ENCODE measurements at places on chromosomes 3 and 15.

DNA sequence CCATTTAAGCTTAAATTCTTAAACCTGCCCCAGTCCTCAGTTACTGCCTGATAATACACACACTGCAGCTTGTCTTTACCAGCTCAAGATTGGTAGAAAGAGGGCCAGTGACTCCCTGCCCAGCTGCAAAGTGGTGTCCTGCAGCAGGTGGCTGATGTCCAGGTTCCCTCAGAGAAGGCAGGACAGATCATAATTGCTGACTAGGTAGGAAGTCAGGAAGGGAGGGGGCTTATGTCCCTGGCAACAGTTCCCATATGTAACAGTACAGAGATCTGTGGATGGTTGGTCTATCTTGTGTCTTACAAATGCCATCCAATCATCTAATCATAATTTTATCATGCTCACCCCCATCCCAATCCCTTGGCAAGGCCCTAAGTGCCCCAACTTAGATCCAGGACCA lies 492.1 kb upstream of the PPP2R3A start:
- no peak for DNase-seq

GRCh38 chr15:88621789-88622604 lies 857 bp downstream of the AEN start:
- no peak for DNase-seq

- DNase-seq = no peak
These were observed 4.6 kb upstream of the ALCAM start for GRCh38 chr3:105362021-105362665.

GRCh38 chr15:30999729-31000128 lies 8.3 kb upstream of the MTMR10 start:
- no peak for DNase-seq

DNA sequence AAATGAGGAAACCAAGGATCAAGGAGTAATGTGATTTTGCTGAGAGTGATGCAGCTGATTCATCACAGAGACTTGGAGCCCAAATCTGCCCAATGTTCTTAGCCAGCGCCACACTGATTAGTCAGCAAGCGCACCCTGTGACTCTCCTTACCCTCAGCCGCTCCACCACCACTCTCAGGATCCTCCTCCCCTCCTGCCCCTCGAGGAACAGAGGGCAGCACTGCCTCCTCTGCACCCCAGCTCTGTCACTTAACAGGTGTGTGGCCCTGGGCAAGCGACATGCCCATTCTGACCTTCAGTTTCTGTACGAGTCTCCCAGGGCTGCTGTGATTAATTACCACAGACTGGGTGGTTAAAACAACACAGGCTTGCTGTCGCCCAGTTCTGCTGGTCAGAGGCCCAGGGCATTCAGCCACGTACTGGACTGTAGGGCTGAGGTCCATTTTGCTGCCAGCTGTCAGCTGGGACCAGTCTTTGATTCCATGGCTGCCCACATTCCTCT lies 36.1 kb upstream of the HRH1 start:
- DNase-seq = no peak

GRCh38 chr15:26295336-26296085 lies 432.4 kb upstream of the ATP10A start:
- DNase-seq = no peak

DNA sequence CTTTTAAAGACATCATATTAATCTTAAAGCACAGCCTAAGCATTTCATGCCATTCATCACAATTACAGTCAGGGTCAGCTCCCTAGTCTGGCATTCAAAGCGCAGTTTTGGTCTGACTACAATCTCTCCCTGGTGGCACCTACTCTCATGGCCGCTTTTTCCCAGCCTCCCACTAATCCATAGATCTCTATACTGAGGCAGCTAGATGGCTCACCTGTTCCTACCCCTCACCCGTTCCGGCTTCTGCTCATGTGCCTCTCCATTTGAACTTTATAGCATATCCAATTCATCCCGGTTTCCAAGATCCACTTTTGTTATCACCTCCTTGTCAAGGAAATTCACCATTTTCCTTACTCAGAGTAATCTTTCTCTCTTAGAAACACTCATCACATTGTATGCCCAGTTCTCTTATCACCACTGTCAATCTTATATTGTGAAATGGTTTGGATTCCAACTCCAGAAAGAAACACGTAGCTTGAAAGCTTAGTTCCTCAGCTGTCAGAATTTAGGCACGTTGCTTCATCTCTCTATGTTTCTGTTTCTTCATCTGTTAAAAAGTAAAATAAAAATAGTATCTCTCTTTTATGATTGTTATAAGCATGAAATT lies 220.0 kb upstream of the UBE2E2 start:
- DNase-seq = no peak

GRCh38 chr15:90882781-90883525 lies 1.4 kb upstream of the FES start:
- no peak for DNase-seq

DNA sequence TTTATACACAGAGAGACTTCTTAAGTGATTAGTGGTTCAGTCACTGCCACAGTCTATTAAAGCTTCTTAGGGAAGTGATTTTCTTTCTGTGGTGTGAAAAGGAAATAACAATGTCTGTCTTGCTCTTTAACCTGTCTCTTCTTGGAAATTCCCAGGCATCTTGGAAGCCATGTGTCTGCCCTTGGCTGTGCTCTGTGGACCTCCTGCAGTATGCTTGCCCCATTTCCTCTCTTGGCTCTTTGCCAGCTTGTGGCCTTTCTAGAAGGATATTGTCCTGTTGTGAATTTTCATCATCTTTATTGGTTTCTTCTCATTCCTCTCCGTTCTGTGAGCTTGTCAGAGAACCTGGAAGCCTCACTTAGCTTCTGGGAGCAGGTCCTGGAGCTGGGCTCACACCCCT lies 338.4 kb upstream of the C2CD4B start:
- DNase-seq = no peak

GRCh38 chr3:158709666-158710083 lies 22.6 kb downstream of the RARRES1 start:
- no peak for DNase-seq

GRCh38 chr3:127710155-127710941 lies 37.6 kb downstream of the ABTB1 start:
- no peak for DNase-seq

DNA sequence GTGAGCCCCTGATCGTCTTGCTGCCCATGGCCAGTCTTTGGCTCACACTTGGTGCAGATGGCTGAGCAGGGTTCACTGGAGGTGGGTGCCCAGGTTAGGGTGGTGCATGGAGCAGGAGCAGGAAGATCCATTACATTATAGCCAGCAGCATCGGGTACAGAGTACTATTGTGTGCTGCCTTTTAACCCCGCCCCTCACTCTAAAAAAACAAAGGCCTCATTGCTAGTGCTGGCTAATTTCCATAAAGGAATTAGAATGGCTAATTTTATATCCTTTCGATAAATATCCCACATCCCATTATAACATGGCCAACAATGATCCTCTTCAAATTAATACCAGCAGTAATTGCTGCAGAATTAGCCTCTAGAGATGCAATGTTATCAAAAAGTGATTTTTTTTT lies 45.8 kb upstream of the PPP4R2 start:
- DNase-seq = no peak

DNA sequence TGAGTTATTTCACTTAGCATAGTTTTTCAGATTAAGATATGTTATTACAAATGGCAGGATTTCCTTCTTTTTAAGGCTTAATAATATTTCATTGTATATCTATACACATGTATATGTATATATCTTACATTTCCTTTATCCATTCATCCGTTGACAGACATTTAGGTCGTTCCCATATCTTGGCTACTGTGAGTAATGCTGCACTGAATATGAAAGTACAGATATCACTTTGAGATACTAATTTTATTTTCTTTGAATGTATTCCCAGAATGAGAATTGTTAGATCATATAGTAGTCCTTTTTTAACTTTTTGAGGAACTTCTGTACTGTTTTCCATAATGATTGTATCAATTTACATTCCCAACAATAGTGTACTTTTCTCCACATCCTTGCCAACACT lies 270.4 kb downstream of the NAALADL2 start:
- DNase-seq = no peak

GRCh38 chr3:183809270-183809669 lies 16.1 kb downstream of the MAP6D1 start:
- no peak for DNase-seq

DNA sequence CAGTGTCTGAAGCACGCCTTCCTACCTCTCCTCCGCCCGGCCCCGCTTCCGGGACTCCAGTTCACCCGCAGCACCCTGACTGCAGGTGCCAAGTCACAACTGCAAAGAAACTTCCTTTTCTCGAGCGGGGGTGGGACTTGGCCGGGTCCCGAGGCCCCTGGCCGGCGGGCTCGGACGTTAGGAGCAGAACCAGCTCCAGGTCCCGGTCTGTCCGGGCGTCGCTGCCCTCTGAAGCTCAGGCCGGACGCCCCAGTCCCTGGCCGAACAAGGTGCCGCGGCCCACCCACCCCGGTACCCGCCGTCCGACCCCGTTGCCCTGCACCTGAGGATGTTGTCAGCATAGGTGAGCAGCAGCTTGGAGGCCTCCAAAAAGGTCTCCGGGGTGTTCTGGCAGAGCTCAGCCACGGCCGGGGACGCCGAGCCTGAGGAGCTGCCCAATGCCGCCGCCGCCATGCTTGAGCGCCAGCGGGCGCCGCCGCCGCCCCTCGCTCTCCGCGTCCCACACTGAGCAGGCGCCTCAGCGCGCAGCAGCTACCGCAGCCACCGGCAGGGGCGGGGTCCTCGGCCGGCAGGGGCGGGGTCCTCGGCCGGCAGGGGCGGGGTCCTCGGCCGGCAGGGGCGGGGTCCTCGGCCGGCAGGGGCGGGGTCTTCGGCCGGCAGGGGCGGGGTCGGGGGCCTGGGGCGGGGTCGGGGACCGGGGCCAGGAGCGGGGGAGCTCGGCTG lies at the start of gene NGLY1:
Gene NGLY1, minus strand, starts transcription at position 506 of the 723 bp plus-strand sequence. Its CDS starts 53 bp downstream, at position 453.
- DNase-seq = peak; percentile 52

- no peak for DNase-seq
These were observed 11.9 kb downstream of the CERS3 start for GRCh38 chr15:100516643-100517512.

- no peak for DNase-seq
These were observed 6.1 kb downstream of the SCAP start for GRCh38 chr3:47469616-47470015.

- no peak for DNase-seq
These were observed 51.2 kb upstream of the SAMMSON start for GRCh38 chr3:69948246-69948862.

GRCh38 chr15:35618260-35619188 lies 72.6 kb upstream of the DPH6 start:
- no peak for DNase-seq

- DNase-seq = no peak
These were observed 184.8 kb upstream of the P2RY1 start for GRCh38 chr3:152650177-152650576.

DNA sequence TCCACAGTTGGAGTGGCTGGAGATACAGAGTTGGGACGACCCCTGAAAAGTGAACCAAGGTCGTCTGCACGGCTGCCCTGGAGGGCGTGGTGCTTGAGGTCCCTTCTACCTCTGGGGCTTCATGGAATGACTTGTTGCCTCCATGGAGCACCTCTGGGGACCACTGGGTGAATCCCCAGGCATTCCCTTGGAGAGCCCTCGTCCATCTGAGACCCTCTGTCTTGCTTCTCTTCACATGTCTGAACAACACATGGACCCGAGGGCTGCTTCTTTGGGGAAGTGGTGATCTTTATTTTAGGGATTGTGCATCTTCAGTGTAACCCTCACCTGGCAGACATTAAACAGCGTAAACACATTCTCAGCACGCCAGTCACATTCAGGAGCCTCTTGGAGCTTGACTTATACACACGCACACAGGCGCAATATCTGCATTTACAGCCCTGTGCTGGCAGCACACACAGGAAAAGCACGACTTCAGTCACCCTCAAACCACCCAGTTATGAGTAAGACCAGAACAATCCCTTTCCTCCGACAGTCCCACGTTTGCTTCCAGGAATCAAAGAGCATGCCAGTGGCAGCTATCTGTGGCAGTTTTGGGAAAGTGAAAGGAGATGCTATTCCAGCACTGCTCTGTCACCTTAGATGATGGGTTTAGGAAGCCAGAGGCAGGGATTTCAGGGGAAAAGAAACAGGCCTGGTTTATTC lies 12.6 kb downstream of the FAM107A start:
- no peak for DNase-seq

DNA sequence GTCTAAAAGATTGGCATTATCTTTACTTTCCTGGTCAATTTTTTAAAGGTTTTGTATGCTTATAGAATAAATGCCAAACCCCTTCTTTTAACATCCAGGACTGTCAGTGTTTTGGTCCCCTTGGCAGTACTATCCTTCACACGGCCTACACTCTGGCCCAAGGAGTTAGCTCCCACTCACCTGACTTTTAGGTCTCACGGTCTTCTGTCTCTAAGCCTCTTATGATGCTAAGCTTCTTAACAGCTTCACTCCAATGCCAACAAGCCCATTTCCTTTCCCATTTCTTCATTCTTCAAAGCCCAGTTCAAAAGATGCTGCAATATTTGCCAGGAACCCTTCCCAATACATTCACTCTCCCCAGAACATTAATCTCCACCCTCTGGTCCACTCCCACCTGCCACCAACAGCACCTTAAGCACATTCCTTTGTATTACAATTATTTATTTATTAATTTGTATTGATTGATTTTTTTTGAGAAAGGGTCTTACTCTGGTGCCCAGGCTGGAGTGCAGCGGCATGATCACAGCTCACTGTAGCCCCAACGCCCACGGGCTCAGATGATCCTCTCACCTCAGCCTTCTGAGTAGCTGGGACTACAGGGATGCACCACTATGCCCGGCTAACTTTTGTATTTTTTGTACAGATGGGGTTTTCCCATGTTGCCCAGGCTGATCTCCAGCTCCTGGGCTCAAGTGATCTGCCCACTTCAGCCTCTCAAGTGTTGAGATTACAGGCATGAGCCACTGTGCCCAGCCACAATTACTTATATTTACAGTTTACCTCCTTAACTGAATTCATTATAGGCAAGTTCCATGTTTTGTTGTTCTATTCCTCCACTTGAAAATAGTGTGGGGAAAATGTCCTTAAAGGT lies 27.8 kb downstream of the IFT80 start:
- no peak for DNase-seq

DNA sequence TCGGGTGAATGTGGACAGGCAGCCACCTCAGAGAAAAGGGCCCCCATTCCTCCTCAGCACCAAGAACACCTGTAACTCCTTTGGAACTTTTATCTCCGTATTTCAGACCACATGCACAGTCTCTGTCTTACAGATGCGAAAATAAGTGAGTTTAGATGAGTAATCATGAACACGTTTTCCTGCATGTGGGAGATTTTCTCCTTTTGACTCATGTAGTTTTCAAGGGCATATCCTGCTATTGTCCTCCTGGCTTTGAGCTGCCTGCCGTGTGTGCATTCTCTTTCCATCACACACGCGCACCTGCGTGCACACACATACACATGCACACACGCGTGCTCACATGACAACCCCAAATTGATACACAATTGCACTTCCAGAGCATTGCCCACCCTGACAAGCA lies 239.2 kb downstream of the GABRG3 start:
- DNase-seq = no peak

- DNase-seq = no peak
These were observed 69.1 kb downstream of the PEX5L start for GRCh38 chr3:179967622-179968021.
